K562 (cell line): ENCODE measurements at places on chromosomes 5 and 9.
A peak's percentile ranks its signal among the peaks of the same experiment; 100 is the strongest.

- peak; percentile 82 for DNase-seq
Observed at GRCh38 chr9:132235894-132236661, 74.2 kb downstream of the NTNG2 start.

GRCh38 chr9:15982182-15982581 is 429.3 kb downstream of the CCDC171 start:
- DNase-seq = no peak

- DNase-seq = no peak
Observed at GRCh38 chr5:126383776-126384175, 39.4 kb upstream of the GRAMD2B start.

DNA sequence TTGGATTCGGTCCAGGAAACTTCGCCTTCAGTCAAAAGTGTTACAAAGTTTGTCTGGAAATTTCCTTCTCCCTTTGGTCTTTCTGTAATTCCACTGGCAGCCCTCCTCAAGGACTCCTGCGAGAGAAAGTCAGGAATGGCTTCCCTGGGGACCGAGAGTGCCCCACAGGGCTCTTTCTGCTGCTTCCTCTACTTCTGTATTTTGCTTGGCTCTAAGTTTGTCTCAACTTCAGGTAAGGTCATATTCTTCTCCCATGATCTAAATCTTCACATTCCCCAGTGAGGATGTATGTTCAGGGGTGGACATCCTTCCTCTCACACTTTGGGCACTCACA is 10.3 kb upstream of the RIOK2 start:
- DNase-seq = no peak

DNA sequence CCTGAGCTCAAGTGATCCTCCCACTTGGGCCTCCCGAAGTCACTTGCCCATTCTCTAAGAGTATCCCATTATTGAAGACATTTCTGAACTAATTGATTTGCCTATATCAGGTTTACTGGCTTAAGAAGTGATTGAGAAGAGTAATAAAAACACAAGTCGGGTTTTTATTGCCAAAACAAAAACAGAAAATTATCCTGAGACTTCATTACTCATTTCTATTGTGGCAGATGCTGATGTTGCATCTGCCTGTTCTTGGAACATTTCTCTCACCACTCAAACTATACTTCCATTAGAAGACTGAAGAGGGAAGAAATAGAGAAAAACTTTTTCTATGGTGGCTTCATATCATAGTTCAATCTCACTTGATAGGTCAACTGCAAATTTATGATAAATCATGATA is 41.9 kb upstream of the PLPP1 start:
- no peak for DNase-seq

- DNase-seq = no peak
Observed at GRCh38 chr9:29514336-29514735, 1941.1 kb upstream of the C9orf72 start.

GRCh38 chr9:131259432-131259898 is 16.8 kb downstream of the FAM78A start:
- peak; percentile 60 for DNase-seq

- no peak for DNase-seq
Observed at GRCh38 chr5:180199390-180199789, 9.6 kb downstream of the RASGEF1C start.

DNA sequence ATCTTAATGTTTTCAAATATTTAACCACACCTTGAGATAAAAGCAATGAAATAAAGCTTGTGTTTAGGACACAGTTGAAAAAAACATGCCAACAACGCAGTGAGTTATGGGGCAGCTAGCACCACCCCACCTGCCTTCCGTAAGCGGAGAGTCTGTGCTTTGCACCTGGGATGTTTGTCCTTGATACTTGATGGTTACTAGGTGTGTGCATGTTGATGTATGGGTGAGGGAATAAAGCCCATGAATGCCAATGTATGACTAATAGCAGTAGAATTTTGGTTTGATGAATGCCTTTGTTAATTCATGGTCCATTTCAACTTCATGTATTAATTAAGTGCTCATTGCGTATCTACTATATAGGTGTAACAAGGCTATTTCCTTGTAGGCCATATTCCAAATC is 74.0 kb downstream of the PCSK5 start:
- DNase-seq = no peak

DNA sequence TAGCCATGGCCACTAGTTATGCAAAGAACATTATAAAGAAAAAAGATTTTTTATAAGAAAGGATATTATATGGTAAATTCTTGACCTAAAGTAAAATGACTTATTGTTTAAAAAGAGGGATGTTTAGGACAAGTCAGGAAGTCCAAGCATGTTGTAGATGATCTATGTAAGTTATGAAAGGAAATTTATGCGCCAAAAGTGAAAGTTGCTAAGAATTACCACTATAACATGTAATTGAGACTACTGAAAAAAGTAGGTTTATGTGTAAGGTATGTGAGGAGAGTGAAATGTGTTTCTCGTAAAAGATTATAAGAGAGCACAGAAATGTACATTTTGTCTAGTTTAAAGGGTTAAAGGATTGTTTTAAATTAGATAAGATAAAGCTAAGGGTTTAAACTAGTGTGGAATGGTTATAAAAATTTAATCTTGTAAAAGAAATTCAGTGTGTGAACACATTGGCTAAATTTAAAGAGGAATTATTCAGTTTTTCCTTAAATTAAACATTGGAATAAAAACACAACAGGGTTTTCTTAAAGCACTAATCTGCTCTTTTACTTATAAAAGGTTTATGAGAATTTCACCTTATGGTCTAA is 1100.4 kb upstream of the EDIL3 start:
- no peak for DNase-seq

DNA sequence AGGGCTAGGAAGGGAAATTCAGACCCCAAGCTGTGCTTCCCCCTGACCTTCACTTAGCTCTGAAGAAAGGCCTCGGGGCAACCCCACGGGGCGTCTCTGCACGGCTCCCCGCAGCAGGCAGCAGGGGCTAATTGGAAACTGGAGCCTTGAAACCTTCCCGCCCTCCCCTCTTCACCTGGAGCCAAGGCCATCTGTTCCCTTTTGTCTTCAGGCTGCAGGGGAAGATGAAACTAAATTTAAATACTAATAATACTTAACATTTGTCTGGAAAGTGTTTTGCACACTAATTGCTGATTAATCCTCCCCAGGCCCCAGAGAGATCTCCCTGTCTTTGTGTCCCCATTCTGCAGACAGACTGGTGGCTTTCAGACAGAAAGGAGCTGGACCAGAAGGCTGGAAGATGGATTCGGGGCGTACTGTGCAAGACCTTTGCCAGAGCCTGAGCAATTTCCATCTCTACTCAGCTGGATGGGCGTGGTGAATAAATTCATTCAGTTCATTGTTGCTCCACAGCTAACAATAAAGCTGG is 34.1 kb upstream of the CPLX2 start:
- no peak for DNase-seq

DNA sequence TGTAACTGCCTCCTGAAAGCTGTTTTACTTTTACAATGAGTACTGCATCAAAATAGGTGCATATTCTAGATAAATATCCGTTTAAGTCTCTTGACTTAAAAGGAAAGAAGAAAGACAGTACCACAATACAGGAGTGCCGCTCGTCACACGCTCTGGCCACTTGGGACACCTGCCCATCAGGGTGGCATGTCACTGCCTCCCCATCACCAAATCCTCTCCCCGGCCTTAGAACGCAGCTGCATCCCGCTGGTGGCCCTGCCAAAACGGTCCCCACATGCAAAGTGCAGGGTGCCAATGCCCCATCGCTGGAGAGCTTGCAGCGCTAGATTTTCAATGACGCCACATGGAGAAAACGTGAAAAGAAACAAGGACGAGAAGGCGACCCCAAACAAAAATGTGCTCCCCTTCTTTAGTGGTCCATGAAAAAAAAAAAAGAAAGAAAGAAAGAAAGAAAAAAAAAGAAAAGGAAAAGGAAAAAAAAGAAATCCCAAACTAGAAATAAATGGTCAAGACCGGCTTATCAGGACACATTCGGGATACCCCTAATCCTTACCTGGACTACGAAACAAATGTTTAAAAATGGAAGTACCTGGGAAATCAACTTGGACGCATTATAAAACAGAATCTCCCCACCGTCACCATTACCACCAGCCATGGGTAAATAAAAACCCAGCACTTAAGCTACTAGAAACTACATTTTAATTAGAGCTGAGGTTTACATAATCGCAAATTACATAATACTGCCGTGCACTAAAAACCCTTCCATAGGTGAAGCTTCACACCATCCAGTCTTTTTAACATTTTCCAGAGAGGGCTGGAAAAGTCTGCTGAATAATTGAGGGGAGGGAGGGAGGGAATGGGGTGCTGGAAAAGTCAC is 1.0 kb downstream of the ANKH start:
- DNase-seq = no peak

GRCh38 chr9:113857875-113858274 is 18.2 kb upstream of the ZNF618 start:
- no peak for DNase-seq

DNA sequence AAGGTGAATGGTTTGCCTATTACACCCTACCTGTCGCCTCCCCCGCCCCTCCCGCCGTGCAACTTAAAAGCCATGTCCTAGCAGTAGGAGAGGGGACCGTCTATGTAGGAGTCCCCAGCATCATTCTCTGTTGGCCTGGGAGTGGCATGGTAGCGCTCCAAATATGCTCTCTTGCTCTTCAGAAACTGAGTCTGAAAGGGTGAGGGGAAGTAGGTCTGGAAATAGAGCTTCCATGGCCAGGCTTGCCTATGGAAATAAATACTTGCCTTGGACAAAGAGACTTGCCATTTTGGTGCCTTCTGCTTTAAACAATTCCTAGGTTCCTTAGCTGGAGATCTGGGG is 1.4 kb downstream of the RGS7BP start:
- no peak for DNase-seq

DNA sequence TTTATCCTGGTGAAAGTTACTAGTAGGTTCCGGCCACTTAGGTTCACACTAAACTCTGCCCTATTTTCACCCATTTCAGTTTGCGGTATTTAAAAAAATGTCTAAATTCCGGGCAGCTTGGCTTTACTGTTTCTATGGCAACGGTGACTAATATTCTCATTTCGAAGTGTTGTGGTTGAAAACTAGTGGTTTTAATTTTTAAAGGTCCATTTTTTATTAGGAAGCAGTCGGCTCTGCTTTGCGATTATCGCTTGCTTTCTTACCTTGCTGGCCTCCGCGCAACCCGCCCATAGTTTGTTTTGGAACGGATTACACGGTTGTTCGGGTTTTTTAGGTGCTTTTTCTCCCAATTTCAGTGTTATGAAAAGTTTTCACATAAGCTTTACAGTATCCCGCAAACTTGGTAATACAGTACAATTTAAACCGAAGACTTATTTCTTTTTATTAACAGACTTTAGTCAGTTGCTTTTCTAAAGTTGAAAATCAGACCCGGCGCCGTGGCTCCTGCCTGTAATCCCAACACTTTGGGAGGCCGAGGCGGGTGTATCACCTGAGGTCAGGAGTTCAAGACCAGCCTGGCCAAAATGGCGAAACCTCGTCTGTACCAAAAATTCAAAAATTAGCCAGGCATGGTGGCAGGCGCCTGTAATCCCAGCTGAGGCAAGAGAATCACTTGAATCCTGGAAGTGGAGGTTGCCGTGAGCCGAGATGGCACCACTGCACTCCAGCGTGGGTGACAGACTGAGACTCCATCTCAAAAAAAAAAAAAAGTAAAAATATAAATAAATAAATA is 1.6 kb downstream of the KDM4C start:
- DNase-seq = no peak

- DNase-seq = no peak
Observed at GRCh38 chr5:148403344-148403743, 19.6 kb downstream of the FBXO38 start.

GRCh38 chr9:94931740-94932139 is 205.2 kb downstream of the AOPEP start:
- DNase-seq = peak; percentile 28

GRCh38 chr9:98380065-98380681 is 124.7 kb upstream of the TBC1D2 start:
- peak; percentile 17 for DNase-seq

DNA sequence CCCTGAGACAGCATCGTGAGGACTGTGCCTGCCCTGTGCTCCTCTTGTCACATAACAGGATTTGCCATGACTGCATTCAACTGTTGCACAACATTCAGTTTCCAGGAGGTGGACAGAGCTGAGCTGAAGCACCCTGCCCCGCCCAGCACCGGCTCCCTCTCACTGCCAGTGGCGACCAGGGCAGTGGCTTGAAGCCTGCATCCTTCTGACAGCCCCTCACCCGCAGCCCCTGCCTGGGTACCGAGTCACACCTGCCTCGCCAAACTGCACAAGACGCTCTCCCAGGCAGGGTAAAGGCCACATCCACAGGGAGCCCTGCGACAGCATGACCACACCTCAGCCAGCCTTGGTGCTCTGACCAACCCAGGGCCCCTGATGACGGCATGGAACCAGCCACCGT is 59.9 kb upstream of the ZNF354A start:
- no peak for DNase-seq

GRCh38 chr5:154430466-154430865 is 15.3 kb upstream of the SAP30L start:
- no peak for DNase-seq

DNA sequence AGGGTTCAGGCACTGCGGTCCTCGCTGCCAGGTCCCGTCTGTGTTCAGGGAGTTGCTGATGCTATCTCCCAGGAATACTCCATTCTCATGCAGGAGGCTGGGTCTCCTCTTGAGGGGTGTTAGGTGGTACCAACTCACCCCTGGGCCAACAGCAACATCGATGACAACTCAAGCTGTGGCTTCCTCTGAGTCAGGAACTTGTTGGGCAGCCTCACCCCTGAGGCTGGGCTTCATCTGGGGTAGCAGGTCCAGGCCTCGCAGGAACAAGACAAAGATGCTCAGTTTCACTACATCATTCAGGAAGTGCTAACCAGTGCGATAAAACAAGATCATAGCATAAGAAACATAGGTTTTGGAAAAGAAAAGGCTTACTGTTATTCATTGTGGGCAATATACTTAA is 125.9 kb downstream of the SYK start:
- no peak for DNase-seq

- no peak for DNase-seq
Observed at GRCh38 chr5:124641154-124641792, 105.2 kb downstream of the ZNF608 start.

DNA sequence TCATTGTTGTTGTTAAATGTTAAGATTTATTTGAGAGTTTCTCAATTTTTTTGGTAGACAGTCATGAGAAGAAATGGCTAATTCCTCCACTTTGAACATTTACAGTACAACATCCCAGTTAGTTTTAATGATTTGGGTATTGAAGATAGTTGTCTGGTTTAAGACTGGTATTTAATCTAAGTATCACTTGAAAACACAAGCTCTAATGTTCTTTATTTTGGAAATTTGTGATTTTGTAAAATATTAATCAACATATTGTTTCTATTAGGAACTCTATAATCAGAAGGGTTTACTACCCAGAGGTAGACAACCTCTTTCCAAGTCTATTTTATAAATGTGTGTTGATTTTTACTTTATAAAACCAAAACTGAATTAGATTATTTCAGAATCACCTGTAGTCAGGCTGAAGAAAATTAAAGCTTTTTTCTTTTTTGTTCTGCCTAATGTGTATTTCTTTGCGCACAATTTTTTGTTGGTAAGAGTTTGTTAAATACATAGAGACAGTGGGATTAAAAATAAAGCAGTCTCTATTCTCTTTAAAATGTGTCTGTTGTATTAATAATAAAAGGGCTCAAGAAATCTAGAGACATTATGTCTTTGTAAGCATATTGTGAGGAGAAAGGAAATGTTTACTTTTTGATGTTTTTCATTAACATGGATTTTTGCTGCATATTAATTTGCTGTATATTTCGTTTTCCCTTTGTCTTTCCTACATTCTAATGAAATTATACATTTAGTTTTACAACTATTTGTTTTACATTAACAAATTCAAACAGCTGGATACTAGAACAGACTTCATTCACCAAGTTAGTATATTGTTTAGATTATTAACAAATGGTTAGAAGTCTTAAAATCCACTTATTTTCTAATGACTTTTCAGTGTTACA is 3.9 kb upstream of the PURA start:
- DNase-seq = no peak
